ENCODE measurements at places on chromosomes 2 and 18.

DNA sequence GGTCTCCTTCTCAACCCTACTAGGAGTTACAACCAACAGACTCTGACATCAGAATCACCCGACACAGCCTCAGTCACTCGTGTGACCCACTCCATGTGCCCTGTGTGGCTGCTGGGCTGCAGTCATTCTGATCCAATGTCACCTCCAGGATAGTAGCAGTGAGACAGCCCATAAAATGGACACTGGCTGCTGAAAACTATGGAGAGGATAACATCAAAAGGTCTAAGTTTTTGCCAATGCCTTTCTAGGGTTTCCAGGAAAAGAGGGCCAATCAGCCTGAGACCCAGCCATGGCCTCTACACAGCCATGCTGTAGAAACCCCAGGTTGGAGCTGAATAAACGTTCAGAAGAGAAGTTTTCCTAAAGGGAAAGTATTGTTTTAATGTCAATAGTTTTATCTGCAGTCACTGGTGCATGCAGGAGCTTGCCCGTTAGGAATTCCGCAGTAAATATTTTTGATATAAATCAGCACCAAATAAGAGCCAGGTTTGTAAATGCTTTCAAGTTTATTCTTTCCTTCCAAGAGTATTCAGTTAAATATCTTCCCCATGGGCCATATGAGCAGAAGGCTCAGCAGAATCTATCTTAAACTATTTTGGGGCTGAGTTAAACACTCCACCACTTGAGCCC, 92.2 kb upstream of the PID1 start:
- no peak for DNase-seq

GRCh38 chr2:222468346-222468745, 44.0 kb downstream of the SGPP2 start:
- no peak for DNase-seq

- DNase-seq, result no peak
Observed at GRCh38 chr2:45712570-45712969, 61.1 kb downstream of the PRKCE start.

DNA sequence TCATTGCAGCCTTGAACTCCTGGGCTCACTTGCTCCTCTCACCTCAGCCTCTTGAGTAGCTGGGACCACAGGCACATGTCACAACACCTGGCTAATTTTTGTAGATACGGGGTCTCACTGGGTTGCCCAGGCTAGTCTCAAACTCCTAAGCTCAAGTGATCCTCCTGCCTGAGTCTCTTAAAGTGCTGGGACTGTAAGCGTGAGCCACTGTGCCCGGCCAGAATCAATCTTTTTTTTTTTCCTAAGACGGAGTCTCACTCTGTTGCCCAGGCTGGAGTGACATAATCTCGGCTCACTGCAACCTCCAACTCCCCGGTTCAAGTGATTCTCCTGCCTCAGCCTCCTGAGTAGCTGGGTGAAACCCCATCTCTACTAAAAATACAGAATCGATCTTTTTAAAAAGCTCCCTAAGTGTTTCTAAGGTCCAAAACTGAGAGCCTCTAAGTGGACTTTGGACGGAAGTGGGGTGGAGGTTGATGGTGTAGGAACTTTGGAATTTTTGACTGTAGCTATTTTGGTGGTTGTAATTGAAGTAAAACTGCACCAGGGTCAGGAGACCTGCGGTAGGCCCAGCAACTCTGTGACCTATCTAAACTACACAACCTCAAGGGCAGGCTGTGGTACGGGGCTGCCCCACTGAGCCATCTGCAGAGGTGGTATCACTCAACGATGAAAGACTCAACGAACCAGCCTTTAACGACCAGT, 82.9 kb downstream of the POLR1A start:
- DNase-seq, result no peak

DNA sequence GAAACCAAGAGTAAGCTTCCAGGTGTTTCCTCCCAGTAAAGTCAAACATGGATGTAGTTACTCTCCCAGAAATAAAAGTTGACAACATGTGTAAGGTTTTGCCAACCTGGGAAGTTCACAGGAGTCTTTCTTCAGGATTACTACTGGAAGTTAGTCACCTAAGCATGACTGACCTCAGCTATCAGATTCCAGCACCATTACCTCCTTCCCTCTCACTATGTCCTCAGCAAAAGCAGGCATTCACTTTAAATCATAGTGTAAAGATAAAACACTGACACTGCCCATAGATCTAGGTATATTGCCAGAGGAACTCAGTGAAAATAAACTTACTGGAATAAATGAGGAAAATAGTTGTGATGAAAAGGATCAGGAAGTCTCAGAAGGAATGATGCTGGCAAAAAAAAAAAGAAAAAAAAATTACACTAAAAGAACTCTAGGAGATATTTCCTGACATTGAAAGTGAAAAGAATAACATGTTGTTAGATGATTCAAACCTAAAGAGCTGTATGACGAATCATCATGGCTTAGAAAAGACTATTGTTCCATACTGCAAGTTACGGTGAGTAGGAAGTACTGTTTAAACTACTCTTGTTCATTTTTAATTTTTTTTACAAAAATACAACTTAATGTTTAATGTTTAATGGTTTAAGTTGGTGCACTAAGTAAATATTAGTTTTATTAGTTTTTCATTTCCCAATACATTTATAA, 484.5 kb upstream of the ZNF804A start:
- no peak for DNase-seq

DNA sequence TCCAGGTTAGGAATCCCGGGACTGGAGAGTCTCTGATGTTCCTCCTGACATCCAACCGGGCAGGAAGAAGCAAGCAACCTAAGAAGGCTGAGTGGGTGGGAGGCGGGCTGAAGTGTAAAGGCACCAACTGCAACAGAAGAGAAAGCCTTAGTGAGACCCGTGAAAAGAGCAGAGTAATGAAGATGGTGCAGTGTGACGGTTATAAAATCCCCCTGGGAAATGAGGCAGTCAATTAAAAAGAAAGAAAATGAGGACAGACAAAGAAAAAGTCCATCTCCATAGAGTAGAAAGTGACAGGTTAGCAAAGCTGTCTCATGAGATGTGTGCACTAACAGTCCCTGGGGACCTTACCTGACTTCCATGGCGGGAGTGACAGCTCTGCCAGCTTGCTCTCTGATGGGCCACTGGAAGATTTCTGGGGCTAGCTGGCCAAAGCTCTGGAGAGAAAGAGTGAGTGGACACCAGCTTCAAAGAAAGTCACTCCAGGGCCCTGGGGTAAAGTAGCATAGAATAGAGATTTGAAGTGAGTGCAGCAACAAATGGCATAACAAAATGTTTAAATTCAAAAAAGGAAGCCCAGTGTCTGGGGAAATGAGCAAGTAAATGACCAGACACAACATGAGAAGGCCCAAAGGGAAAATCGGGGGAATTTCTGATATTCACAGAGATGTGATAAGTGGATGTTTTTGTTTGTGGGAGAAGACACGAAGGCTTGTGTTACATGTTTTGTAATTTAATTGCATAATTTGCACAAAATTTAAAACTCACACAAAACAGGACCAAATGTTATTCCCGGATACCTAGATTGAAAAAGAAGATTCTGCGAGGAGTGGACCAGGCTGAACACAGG, 44.1 kb upstream of the IGFBP2 start:
- DNase-seq, result no peak

GRCh38 chr2:224181534-224182155, 142.6 kb upstream of the SERPINE2 start:
- DNase-seq, result no peak

- DNase-seq, result no peak
Observed at GRCh38 chr2:46040563-46041155, 256.5 kb upstream of the EPAS1 start.

GRCh38 chr18:40534723-40535122, 1420.3 kb upstream of the PIK3C3 start:
- DNase-seq, result no peak

DNA sequence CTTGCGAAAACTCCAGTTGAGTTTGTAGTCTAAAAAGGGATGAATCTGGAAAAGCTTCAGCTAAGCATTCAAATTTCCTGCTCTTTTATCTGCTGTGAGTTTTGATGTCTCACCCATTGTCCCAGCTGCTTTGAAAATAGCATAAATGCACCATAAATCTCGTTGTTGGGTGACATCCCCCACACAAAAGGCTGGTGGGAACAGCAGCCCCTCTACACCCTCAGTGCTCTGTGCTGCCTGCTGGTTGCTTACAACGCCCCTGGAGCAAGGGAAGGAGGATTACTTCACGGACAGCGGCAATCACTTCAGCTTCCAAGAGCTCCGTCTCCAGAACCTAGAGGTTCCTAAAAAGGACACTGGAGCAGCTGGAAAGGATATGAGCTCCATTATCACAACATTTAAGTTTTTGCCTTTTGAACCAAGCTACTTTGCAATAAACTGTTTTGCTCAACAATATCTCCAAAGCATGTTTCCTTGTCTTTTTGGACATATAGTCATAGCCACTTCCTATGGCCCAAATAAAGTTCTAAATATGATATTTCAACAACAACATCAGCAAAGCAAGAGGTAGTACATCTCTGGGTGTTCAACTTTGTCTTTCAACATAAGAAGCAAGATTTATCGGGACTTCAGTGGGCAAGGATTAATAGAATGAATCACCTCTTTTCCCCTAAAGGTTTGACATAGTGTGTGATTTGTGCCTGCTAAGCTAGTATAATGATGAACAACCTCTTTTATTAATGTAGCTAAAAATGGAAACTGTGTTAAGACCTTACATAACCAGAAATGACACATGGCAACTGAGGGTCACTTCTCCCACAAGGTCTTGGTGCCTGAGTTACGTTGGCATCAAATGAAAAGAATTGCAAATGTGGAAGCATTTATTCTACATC, 413.5 kb downstream of the TXNL1 start:
- DNase-seq, result no peak

GRCh38 chr2:137493261-137493660, 471.0 kb upstream of the HNMT start:
- no peak for DNase-seq

DNA sequence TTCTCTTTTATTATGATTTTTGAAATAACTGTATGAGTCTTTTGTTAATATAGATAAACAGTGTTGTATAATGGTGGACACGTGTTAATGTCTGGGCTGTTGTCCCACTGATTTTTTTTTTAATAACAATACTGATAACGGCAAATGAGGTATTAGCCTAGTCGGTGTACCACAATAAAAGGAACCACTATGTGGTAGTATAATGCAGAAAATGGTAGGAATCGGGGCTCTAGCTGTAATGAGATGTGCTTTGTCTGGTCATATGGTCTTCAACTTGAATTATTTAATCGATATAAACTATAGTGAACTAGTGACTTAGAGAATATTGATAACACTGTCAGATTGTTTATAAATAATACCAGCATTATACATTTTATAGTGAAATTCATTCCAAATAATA, 517.9 kb upstream of the SPHKAP start:
- DNase-seq, result no peak

DNA sequence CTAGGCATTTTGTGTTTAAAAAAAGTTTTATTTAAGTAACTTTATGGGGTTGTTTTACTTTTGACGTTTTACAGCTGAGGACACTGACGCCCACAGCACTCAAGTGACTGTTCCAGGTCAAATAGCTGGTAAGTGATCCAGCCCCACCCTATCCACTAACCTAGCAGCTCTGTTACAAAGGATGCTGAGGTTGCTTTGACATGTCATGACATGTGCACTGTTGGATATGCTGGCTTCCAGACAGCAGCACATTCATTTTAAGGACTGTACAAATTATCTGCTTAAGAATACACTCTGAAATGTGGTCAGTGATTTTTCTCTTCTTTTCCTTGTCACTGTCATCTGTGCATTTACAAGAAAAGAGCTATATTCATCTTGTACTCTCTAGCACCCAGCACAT, 417.5 kb downstream of the ZEB2 start:
- DNase-seq, result no peak

- DNase-seq, result no peak
Observed at GRCh38 chr2:157508676-157509075, 64.8 kb upstream of the CYTIP start.

GRCh38 chr2:235845245-235845644, 322.9 kb downstream of the GBX2 start:
- no peak for DNase-seq

DNA sequence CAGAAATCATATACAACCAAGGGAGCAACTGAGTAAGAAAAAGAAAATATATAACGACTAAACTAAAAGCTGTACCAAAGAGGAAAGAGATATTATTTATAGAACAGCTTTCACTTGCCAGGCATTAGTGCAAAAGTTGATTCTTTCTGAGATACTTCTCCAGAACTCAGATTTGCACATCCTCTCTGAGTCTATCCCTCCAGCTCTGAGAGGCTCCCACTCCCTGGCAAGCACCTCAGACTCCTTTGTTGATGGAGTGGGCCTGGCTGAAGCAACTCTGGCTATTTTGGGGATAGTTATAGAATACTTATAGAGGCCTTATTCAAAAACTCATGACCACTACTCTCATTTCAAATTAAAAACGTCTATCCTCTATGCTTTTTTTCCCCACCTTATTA, 501.6 kb upstream of the TNP1 start:
- DNase-seq, result no peak

- no peak for DNase-seq
Observed at GRCh38 chr2:69464575-69464974, 27.3 kb upstream of the NFU1 start.

GRCh38 chr2:20468549-20469500, 22.0 kb downstream of the RHOB start:
- DNase-seq, result no peak

DNA sequence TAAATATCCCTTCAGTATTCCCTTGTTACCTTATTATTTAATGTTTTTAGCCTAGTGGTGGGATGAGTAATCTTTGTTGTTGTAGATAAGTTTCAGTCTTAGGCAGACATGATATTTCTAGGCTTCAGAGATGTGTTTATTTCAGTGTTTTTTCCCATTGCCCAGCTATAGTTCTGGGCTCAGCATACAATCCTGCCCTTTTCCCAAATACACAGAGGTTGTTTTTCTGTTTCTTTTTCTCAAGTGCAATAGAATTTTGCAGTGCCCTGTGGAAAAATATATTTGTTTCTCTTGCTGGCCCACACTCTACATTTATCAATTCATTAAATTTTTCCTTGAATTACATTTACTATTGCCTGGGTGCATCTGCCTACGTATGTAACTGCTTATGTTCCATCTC, 321.8 kb downstream of the KCNJ3 start:
- no peak for DNase-seq

GRCh38 chr2:101432411-101433181, 42.3 kb downstream of the RFX8 start:
- no peak for DNase-seq

DNA sequence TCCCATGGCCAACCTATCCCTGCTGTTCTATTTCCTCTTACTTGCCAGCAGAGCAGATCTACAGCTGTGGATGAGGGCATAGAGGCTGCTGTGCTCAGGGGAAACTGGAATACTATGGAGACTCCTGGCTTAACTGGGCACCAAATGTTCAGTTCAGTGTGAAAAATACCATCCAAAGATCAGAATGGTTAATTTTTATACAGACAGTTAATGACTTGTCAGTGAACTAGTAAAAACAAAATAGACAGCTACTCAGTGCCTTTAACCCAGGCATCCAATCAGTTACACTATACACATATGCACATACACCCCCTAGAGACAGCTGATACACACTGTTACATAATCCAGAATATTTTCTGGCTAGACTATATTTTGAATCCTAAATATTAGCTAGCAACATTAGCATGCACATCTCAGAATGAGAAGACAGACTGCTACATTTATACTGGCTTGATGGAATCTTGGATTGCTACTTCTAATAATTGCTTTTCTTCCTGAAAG, 59.1 kb upstream of the WIPF1 start:
- DNase-seq, result no peak

Data from activated T-cell treated with anti-CD3 and anti-CD28 coated beads for 24 hours (primary cell).